ENCODE measurements at places on chromosomes 4 and X.

- DNase-seq: no peak
Measured at GRCh38 chr4:7045553-7045952, 2.4 kb downstream of the TADA2B start.

- no peak for DNase-seq
Measured at GRCh38 chr4:15885422-15885821, 53.1 kb downstream of the FGFBP1 start.

GRCh38 chr4:55154290-55154880, 29.0 kb upstream of the KDR start:
- DNase-seq: no peak

DNA sequence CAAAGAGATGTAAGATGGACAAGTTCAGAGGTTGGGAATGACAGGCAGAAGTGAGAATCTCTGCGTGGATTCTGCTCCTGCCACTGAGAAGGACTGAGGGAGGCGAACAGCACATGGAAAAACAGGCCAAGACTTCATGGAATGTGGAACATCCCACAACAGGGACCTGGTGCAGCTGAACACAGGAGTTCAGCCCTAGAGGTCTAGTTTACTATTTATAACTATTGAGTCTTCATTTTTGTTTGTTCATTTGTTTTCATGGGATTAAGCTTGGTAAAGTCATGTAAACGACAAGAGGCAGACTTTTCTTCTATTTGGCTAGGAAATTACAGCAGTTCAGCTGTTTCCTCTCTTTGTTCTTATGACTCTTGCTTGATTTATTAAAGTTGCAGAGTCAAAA, 234.5 kb downstream of the MAML3 start:
- DNase-seq: no peak

- no peak for DNase-seq
Measured at GRCh38 chr4:13876940-13877339, 249.4 kb upstream of the BOD1L1 start.

DNA sequence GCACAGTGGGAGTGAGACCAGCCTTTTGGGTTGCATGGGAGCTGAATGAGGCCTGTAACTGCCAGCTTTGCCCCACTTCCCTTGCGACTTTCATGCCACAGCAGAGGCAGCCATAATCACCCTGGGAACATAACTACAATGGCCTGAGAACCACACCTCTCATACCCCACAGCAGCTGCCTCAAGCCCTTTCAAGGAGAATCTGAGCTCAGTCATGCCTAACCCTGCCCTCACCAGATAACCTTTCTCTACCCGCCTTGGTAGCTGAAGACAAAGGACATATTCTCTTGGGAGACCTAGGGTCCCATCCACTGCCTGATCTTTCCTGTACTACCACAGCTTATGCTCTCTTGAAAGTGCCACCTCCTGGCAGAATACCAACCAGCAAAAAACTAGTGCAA, 599.9 kb upstream of the IGFBP7 start:
- DNase-seq: no peak

- DNase-seq: no peak
Measured at GRCh38 chr4:36241771-36242170, 2.5 kb downstream of the ARAP2 start.

- DNase-seq: no peak
Measured at GRCh38 chr4:95355021-95355420, 193.8 kb downstream of the UNC5C start.

- DNase-seq: no peak
Measured at GRCh38 chrX:38277136-38277535, 50.2 kb downstream of the RPGR start.

- DNase-seq: no peak
Measured at GRCh38 chr4:176775338-176775737, 17.4 kb downstream of the VEGFC start.

DNA sequence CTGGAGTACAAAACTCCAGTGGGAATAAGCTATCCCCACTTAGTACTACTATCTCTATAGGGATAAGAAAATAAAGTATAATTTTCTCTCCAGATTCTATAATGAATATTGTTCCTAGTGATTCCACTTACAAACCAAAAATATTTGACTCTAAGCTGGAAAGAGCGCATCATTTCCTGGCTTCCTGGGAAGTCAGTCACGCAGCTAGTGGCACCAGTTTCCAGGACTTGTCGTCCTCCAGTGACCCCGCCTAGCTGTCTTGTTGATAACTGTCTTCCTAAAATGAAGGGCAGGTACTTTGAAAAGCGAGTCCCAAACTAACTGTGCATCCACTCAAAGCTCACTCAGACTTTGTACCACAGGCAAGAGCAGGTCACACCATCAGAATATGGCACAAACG, 39.3 kb downstream of the LNX1 start:
- no peak for DNase-seq

- DNase-seq: no peak
Measured at GRCh38 chr4:3445829-3446545, 4.2 kb downstream of the HGFAC start.

- DNase-seq: no peak
Measured at GRCh38 chr4:186008057-186008456, 60.9 kb upstream of the TLR3 start.

GRCh38 chrX:2536974-2537373, 36.2 kb upstream of the DHRSX start:
- DNase-seq: no peak

DNA sequence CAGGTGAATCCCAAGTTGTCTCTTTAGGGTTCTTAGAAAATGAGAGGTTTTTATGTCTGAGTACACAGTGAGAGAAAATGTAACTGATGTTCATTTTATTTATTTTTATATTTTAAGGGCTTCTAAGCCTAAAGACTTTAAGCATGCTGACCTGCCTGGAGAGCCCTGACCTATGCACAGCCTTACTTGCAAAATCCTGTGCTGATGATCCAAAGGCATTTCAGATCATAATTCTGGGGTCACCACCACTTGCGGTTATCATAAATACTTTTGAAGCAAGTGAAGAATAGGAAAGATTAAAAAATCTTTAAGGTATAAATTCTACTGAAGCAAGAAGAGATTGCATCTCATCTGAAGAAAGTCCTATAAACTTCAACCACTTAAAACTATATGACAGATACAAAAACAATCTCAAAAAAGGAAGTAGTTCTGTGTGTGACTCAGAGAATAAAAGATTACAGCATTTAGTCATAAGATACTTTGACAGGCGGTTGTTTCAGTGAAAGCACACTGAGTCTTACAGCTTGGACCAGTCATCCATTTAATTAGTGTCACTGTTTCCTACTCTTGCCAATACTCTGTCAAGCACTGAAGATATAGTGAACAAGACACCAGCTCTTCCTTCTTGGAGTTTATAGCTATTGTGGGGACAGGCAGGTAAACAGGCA, 245.2 kb upstream of the DIPK2B start:
- no peak for DNase-seq

DNA sequence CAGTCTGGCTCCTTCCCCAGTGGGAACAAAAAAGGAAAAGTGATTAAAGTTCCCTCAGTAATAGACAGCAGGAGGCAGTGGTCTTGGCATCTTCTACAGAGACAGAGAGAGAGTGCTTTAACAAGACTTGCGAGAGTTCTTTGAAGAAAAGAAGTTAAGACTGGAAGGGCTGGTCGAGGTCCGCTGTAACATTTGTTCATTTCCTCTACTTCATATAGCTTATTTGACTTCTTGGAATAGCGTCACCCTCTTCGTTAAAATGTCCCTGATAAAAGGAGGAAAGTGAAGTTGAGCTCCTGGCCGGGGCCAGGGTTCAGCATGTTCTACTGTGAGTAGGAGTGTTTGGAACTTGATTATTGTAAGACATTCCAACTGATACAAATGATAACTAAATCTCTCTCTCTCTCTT, 179.8 kb downstream of the SLIT2 start:
- DNase-seq: no peak

DNA sequence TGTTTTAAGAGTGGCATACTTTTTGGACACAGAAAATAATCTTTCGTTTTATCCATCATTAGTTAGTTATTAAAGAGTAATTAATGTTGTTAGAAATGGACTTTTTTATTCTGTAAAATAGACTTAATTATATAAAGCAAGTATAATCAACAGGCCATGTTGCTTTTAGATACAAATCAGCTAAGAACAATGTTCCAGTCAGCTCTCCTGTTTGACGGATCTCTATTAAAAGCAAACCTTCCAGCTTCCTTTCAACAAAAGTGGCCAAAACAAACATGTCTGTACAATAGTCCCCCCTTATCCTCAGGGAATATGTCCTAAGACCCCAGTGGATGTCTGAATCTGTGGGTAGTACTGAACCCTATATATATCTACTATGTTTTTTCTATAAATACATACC, 4.9 kb upstream of the SLC10A4 start:
- no peak for DNase-seq

GRCh38 chr4:40227284-40227683, 30.5 kb downstream of the RHOH start:
- DNase-seq: no peak

GRCh38 chr4:52196606-52197130, 145.6 kb downstream of the SPATA18 start:
- no peak for DNase-seq

DNA sequence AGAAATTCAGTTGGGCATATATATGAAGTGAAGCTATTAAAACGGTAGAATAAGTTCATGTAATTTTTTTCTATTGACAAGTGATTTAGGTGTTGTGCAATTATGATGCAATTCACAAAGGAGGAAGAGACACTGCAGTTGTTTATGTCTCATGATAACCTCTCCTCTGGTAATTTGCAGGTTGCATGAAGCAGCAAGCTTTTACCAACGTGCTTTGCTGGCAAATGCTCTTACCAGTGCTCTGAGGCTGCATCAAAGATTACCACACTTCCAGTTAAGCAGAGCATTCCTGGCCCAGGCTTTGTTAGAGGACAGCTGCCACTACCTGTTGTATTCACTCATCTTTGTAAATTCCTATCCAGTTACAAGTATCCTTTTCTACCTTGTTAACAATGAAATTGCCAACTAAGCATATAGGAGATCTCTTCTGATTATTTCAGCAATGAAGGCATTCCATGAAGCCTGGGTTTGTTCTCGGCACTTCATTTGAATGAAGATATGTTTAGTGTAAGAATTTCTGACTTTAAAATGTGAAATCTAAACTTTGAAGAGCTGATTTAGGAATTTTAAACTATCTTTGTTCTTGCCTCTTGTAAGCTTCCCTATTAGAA, 3.9 kb downstream of the TMEM33 start:
- DNase-seq: no peak

DNA sequence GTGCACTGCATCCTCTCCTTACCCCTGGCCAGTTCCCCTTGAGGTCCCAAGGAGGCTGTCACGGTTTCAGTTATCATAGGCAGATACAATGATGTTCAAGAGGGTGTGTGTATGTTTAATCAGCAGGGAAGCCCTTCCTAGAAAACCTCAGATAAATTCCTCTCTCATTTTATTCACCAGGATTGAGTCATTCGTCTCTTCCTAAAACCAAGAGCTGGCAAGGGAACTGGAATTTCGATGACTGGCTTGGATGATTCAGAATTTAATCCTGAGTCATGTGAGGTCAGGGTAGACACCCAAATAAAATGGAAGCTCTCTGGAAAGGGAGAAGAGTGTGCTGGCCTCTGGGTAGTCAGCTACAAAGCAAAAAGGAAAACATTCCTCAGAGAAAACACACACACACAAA, 106.2 kb upstream of the RAPGEF2 start:
- DNase-seq: no peak

- no peak for DNase-seq
Measured at GRCh38 chr4:133969202-133969848, 232.3 kb downstream of the PABPC4L start.

DNA sequence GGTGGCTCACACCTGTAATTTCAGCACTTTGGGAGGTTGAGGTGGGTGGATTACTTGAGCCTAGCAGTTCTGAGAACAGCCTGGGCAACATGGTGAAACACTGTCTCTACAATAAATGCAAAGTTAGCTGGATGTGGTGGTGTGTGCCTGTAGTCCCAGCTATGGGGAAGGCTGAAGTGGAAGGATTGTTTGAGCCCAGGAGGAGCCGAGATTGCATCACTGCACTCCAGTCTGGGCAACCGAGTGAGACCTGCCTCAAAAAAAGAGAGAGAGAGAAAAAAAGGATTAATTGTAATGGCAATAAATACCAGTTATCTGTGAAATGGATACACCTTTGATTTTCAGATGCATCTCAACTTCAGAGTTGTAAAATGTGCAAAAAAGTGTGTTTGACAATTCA, 58.8 kb downstream of the SPRY1 start:
- no peak for DNase-seq

GRCh38 chr4:1247864-1248244, 1.1 kb downstream of the CTBP1 start:
- no peak for DNase-seq

GRCh38 chr4:53788621-53789020, 197.3 kb upstream of the LNX1 start:
- no peak for DNase-seq

GRCh38 chr4:123363729-123364128, 32.9 kb upstream of the SPRY1 start:
- DNase-seq: no peak

DNA sequence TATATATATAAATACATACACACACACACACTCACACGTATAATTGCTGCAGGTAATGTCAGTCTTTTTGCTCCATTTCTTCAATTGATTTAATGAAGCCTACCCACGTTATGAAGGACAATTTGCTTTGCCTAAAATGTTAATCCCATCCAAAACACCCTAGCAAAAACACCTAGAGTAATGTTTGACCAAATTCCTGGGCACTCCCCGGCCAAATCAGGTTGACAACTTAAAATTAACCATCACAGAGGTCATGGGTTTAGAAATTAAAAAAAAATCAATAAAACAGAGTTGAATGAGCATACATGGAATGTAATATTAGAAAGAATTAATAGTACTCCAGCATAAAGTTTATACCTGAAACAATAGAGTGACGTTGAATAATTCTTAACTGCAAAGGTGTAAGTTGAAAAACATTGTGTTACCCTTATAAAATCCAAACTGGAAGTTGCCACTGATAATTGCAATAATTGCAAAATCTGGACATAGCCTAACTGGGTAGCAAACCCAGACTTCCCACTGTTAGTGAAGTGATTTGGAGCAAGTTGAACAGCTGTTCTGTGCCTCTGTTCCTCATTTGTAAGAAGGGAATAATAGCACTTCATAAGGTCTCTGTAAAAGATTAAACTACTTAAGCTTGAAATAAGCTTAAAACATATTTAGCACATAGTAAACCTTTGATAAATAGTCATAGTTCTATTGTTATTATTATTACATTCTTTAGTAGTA, 2120.5 kb downstream of the PCDH7 start:
- no peak for DNase-seq

GRCh38 chr4:109861271-109861670, 13.4 kb downstream of the LRIT3 start:
- DNase-seq: no peak

GRCh38 chrX:45850197-45850774, 649.6 kb upstream of the DIPK2B start:
- no peak for DNase-seq

DNA sequence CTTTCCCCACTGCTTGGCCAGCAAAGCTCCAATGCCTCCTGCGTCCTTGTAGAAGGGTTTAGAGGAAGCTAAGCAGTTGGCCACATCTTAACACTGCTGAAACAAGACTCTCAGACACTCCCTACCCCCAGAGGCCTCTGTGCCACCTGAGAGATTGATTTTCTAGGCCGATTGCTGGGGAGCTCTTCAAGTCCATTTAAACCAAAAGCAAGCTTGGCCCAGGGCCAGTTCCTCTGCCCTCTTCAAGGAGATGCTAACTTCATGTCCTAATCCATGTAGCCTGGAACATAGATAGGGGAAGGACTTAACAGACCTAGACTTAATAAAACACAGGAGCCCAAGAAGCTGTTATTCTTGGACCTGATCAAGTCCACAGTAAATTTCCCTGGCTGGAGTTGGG, 27.2 kb upstream of the FMR1NB start:
- DNase-seq: no peak

Measured in dorsolateral prefrontal cortex (tissue), 122 donors.